ENCODE measurements at places on chromosomes 12 and 14.
A peak's percentile ranks its signal among the peaks of the same experiment; 100 is the strongest.

DNA sequence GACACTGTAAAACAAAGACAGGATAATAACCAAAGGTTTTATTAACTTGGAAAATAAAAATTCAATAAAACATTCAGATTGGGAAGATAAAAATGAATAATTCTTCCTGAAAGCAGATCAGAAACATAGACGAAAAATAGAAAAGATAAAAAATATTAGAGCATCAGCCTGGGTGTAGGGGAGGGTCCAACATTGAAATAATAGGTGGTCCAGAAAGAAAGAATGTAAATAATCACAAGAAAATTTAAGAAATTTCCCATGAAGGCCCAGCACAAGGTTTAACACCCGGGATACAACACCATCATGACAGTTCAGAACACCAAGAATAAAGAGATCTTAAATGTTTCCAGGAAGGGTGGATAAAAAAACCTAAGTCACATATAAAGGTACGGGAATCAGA, 31.1 kb upstream of the DICER1 start:
- DNase-seq, result no peak

DNA sequence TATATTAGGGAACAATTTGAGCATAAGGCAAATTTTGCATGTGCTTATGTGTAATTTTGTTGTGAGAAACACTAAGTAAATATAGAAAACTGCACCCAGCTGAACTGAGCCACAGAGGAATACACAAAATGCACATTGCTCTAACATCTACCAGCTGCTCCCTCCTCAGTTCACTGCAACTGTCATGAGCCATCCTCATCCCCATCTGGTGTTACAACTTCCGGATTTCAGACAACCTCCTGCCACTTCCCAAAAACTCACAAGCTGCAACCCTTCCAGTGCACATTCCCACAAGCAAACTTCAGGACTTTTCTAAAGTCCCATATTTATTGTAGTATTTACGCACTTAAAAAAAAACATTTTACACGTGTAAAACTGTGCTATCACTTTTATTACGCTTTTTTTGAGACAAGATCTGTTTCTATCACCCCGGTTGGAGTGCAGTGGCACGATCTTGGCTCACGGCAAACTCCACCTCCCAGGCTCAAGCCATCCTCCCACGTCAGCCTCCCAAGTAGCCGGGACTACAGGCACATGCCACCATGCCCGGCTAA, 169.1 kb upstream of the TBX3 start:
- DNase-seq, result no peak

- DNase-seq, result no peak
Measured at GRCh38 chr12:131959116-131959515, 9.4 kb downstream of the EP400 start.

DNA sequence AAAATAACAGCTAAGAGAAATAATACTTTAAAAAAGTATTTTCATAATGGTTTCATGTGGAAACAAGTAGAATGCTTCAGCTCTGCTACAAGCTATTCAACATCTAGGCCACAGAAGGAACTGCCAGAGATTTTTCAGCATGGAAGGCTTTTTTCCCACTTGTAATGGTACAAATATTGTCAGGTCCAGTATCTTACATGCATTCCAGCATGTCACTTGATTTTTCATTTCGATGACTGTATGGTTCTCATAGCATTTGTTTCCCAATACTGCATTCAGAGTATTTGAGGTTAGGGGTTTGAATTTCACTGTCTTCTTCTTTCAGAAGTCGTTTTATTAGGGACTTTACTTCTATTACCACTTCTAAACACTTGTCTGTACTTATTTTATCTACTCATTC, 1701.5 kb upstream of the FLRT2 start:
- DNase-seq, result no peak

DNA sequence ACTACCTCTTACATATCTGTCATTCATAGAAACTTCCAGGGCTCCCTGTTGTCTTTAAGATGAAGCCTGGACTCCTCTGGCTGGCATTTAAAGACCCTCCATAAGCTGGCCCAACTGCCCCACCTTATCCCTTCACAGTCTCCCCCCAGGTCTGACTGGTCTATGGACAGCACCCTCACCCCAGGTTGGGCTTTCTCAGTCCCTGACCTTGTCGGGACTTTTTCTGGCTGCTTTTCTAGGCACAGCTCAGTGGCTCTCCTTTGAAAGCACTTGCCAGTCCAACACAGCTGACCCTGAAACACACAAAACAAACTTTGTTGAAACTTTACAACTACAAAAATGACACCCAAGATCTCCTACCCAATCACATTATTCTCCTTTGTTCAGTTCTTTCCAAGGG, 13.9 kb upstream of the MYH7 start:
- DNase-seq, result no peak

DNA sequence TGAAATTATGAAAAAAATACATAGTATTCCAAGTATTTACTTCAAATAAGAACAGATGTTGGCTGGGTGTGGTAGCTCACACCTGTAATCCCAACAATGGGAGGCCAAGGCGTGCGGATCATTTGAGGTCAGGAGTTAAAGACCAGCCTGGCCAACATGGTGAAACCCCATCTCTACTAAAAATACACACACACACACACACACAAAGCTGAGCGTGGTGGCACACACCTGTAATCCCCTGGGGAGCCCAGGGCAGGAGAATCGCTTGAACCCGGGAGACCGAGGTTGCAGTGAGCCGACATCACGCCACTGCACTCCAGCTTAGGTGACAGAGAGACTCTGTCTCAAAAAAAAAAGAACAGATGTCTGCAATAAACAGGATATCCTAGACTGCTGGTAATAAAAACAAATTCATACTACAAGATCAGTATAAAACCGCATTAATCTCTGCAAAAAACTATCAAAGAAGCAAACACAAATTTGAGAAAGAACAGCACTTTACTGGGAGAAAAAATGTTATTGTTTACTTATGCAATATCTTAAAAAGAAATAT, 23.8 kb downstream of the EEA1 start:
- no peak for DNase-seq

DNA sequence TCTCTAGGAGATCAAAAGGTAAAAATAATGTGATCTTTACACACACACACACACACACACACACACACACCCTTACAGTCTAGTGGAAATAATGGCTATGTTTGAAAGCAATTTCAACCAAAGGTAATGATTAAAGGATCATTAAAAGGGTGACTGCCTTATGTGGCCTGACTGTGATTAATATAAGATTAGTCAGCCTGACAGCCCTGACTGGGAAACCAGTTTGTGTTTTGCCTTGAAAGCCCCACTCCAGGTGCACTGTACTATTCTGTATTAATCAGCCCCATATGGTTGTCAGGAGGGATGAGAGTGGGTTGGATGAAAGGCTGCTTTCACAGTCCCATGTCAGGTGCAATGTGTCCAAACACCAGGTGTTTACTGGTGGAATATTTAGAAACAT, 10.5 kb downstream of the RASSF9 start:
- DNase-seq, result no peak

DNA sequence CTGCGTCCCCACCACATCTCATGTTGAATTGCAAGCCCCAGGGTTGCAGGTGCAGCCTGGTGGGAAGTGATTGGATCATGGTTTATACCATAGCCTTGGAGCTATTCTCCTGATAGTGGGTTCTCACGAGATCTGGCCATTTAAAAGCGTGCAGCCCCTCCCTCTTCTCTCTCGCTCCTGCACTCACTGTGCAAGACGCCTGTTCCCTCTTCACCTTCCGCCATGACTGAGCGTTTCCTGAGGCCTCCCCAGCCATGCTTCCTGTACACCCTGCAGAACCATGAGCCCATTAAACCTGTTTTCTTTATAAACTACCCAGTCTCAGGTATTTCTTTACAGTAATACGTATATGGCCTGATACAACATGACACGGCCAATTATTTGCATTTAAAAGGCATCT, 146.6 kb downstream of the RIMBP2 start:
- no peak for DNase-seq

DNA sequence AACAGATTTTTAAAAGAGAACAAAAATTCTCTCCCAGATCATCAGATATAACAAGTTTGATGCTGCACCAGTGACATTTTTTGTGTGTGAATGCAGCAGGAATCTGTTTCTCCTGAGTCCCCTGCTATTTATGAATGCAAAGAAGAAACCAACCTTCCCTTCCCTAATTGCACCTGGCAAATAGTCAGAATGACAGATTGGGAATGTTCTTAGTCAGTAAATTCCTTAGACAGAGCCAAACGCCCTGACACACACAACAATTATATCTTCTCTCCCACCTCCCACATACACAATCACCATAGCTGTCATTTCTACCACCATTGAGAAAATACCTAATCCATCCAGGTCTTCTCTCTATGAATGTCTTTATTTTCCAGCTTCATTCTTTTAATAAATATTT, 174.4 kb downstream of the ALG10B start:
- DNase-seq, result no peak

- DNase-seq, result no peak
Measured at GRCh38 chr12:295132-295531, 32.5 kb upstream of the SLC6A13 start.

GRCh38 chr12:86621957-86622356, 365.8 kb upstream of the MGAT4C start:
- DNase-seq, result no peak

- DNase-seq, result no peak
Measured at GRCh38 chr12:52227606-52228166, 5.4 kb upstream of the KRT7 start.

GRCh38 chr12:131620946-131621681, 89.8 kb upstream of the SFSWAP start:
- DNase-seq, result peak; percentile 42

DNA sequence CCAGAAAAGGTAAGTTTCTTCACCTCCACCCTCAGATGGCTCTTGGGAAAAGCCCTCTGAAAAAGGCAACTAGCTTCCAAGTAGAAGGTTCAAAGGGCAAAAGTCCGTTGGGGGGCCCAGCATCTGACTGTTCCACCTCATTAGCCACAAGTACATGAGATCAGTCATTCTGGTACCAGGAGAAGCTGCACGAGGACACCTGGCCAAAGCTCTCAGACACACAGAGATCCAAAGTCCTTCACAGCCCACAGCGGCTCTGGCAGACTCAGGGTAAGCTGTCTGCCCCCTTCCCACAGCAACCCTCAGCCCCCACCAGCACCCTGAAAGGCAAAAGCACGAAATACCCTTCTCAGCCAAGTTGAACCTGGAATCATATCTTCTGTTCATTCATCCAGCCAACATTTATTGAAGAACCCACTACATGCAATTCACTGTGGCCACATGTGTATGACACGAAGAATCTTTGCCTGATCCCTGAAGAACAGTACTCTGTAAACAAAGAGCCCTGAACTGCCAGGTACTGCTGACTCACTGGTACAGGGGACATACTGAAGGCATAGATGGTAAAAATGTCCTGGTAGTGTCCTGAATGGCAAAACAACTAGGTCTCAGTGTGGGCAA, 19.0 kb downstream of the SLC7A7 start:
- no peak for DNase-seq

Data from COLO829 (cell line).